Gastroesophageal sphincter (tissue), 4 donors: ENCODE measurements at places on chromosomes 7 and 10. TPM values are rescaled to one million over a fixed set of nuclear protein-coding genes. Genes with fewer than 3 reads are reported as not detected.
A peak's percentile ranks its signal among the peaks of the same experiment; 100 is the strongest.

DNA sequence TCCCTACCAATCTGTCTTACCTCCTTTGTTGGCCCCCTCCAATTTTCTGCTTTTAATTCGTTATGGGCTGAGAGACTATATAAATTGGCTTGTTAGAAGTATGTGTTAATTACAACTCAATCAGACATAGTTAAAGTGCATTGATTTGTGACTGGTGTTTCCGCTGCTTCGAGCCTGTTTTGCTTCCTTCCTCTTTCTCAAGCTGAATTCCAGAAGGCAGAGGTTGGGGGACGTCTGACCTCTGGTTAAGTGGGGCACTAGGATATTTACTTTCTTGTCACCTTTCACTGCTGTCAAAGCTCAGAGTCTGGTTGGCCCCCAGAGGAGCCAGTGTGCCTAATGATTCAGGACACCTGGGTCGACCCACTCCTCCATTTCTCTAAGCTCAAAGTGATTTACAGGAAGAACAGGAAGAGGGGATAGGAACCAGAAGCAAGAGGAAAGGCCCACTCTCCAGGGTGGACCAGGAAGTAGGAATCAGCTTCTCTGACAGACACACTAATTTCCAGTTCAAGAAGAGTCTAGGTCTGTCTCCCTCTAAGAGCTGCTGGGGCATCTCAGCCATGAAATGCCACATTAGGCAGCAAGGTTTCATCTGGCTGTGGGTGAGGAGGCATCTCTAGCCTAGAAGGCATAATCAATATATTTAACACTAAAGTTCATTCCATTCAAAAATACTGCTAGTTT lies 397.2 kb upstream of the NPVF start:
- no peak for ATAC-seq

The FANK1 gene
- total RNA-seq = 0.93 TPM

- peak; percentile 81 for ATAC-seq
Measured at GRCh38 chr10:129030996-129031843, 435.8 kb upstream of the MGMT start.

The CREB5 gene
- 12.6 TPM for total RNA-seq

DNA sequence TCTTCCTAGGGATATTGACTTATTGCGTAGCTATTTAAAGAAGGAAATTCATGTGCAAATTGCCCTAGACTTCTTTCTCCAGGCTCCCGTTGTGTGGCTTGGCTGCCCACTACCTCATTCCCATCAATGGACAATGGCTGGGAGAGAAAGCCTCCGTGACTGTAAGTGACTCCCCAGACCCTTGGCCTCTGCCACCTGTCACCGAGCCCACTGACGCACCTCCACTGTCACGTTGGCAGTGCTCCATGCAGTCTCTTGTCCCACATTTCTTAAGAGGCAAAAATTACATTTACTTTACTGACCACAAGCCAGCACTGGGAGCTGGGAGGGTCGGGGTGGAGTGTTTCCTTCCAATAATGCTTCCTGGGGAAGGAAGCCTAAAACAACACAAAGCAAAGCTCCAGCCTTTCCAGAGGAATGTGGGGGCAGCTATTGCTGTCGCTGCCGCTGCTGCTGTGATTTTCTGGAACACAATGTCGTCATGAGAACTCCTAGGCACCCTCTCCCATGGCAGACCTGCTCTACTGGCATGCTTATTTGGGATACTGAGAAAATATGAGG lies 89.7 kb upstream of the STEAP1B start:
- ATAC-seq = peak; percentile 71

The INHBA gene
- total RNA-seq = 44.8 TPM

DNA sequence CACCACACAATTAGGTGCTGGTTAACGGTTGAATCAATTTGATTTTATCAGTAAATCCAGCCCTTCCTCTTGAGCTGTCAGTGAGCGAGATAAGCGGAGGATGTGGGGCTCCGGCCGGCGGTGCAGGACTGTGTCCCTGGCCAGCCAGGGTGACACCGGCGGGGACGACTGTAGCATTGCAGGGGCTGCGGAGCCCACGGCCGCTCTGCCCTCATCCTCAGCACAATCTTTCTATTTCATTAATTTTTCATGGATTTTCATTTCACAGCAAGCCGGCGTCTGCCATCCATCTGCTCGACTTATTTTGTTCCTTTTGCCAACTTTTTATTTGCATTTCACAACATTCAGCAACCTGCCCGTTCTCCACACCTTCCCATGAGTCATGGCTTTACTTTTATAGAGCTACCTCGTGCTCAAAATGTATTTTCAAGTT lies 4.7 kb downstream of the ADARB2 start:
- no peak for ATAC-seq

The SUFU gene
- 9.5 TPM for total RNA-seq

- ATAC-seq = no peak
Measured at GRCh38 chr10:131843089-131843595, 57.7 kb upstream of the PPP2R2D start.
